Activated naive CD8-positive, alpha-beta T cell treated with anti-CD3 and anti-CD28 coated beads, Interleukin-2, amount 10 ng/mL, durations not matched to agents 7 days and 5 days (primary cell): ENCODE measurements at places on chromosomes 3 and 15.

GRCh38 chr3:94066506-94067500, 3.9 kb downstream of the NSUN3 start:
- DNase-seq: no peak

DNA sequence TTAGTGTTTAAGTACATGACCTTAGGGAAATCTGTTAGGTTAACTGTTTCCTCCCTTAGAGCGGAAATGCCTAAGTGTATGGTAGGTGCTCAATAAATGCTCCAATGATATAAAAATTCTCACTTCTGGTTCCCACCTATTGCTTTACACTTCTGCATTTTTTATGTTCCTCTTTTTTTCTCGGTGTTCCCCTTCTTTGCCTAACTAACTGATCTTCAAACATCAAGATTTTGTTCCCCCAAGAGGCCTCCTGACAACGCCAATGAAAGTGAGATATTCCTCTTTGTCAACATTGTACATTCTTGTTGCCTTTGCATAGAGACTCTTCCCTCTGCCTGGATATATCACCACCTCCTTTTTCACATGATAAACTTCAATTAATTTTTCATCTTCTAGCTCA, 17.4 kb downstream of the SLC35A5 start:
- DNase-seq: no peak

DNA sequence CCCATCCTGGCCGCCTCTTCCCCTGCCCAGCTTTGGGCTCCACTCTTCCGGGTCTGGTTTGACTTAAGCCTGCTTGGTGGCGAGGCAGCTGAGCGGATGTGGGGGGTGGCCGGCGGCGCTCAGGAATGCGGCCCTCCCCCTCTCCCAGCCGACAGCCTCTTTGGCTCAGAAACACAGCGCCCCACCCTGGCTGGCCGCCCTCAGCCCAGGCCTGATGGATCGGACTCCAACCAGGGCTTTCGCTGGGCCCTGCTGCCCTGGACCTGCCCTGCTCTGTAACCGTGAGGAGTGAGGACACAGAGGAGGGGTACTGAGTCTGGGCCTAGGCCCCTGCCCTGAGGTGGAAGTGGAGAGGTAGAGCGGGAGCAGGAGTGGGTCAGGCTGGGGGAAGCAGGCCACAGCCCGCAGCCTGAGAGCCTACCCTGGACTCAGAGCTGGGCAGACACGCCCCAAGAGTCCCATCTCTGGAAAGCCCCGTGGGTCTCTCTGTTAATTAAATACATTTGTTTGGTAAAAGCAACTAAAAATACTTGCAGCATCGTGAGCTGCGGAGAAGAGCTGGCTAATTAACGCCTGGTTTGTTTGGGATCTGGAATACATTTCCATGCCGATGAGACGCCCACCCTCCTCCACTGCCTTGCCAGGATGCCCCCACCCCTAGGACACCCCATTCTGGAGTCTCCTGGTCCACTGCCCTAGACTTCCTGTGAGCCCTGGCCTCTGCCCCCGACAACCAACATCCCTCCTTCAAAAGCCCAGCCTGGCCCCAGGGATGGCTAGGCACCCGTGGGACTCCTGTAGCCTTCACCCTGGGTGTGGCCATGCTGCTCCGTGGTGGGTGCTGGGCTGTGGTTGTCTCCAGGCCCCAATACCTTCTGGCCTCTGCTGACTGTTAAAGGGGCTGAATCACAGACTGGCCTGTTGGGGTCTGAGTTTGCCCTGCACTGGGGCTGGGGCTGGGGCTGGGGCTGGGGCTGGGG, 19.6 kb downstream of the PLXNA1 start:
- no peak for DNase-seq

DNA sequence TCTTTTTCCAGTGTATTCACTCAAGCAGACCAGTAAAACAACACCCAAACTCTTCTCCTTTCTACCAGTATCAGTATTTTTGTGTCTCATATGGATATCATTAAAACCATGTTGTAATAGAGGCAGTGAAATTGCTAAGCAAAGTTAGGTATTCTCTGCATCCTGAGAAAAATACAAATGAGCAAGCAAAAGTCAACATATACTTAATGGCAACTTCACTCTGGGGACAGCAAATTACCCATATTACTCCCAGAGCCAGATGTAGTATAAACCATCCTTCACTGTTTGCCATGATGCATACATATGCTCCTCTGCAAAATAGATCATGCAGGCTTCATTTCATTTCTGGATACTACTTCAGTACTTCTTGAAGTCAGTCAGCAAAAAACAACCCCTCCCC, 22.1 kb downstream of the UBA5 start:
- no peak for DNase-seq

- no peak for DNase-seq
These were observed 194.7 kb downstream of the KLHL25 start for GRCh38 chr15:85600001-85600400.

DNA sequence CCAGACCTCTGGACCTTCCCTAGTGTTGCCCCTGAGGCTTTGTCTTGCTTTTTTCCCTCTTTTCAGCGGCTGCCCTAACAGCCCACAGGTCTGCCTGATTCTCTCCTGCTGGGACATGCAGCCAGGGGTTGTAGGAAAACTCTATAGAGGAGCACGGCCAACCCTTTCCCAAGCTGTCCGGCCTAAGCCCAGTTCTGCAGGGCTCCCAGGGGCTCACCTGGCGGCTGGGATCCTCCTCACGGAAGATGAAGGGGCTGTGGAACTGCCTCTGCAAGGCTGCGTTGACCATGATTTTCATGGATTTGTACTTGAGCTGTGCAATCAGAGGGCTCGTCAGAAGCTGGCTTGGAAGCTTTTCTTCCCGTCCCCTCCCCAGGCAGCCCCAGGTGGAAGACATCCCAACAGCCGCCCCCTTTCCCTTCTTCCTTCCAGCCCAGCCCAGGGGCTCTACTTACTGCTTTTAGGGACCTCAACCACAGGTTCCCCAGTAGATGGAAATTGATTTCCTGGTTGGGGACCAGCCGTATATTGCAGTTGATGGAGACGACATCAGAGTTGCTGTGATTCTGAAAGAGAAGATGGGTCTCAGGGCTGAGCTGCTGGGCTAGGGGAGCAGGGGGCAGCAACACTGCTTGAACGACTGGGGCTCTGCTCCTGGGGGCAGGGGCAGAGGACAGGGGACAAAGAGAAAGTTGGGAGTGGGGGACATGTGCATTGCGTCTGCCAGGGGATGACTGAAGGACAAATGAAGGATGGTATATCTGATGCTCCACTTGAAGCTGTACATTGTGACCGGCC, 29.8 kb downstream of the FEM1B start:
- DNase-seq: peak; percentile 25

GRCh38 chr3:58077596-58078285, 69.5 kb downstream of the FLNB start:
- no peak for DNase-seq

GRCh38 chr3:20043825-20044224, 3.6 kb downstream of the KAT2B start:
- no peak for DNase-seq

DNA sequence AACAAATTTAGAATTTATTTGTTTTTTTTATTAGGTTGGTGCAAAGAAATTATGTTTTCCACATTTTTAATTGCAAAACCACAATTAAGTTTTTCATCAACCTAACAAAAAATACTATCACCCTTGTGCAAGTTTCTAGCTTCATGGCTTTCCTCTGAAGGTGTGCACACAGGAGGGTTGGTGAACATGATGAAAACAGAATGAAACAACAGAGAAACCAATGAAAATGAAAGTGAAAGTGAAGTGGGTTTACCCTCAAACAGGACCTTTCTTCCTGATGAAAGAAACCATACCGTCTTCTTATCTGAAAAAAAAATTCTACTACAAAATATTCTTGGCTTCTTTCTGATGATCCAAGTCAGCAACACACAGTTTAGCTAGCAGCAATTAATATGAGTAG, 71.9 kb upstream of the FEZF2 start:
- DNase-seq: no peak

- no peak for DNase-seq
These were observed 282.9 kb downstream of the NTRK3 start for GRCh38 chr15:87973501-87974215.

DNA sequence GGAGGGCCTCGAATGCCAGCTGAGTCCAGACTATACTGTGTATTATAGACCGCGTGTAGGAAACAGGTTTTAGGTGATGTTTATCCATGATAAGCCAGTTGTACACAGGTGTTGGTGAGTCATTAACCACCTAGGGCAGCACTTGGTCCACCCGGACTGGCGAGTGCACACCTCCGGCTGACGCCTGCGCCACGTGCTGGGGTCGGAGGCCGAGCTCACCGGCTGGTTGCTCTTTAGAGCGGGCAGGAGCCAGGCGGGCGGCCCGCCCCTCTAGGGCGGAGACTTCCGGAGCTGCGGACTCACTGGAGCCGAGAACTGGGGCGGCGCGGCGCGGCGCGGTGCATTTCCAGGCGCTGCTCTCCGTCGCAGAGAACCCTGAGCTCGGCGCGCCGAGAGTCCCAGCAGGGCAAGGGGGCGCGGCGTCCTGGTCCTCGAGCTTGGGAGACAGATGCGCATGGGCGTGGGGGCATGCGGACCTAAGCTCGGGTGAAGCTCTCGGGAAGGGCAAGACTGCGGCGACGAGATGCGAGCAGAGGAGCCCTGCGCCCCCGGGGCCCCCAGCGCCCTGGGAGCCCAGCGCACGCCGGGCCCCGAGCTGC, at the start of gene ESYT3:
Gene ESYT3 (plus strand): TSS at position 341 of the 599 bp plus-strand sequence. CDS start 183 bp downstream, at position 524.
- DNase-seq: peak; percentile 81

GRCh38 chr3:100024520-100025303, 89.6 kb downstream of the FILIP1L start:
- DNase-seq: no peak

DNA sequence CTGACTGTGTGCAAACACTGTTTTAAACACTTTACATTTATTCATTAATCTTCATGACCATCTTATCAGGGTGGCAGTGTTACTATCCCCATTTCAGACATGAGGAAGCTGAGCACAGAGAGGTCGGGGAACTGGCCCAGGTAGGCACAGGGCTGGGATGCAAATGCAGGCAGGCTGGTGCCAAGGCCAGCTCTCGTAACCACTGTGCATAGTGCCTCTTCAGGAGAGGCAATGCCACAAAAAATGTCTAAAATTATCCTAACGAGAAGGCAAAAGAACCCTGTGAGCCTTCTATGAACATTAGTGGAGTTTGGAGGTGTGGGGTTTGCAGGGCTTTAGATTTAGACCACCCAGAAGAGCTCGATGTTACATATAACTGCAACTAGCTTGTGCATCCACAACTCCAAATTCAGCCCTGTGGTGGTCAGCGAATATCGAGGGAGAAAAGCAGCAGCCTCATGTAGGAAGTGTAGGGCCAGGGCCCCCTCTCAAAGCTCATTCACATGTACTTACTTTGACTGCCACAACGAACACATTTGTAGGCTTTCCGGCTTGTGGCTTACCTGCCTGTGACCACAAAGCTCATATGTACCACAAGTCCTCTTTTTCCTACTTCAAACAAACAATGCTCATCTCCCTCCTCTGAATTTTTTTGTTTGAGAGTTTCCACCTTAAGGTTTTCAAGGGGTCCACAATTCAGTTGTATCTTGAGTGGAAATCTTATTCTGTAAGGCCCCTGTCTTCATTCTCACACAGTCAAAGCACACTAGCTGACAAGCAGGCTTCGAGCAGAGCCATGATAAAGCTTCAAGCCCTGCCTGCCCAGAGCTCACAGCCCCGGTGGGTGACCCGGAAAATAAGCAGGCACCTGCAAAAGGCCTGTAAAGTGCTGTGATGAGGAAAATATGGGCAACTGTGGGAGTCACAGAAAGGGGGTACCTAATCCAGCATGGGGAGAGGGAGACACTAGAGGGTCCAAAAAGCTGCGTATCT, 722.9 kb upstream of the CFAP20DC start:
- peak; percentile 74 for DNase-seq

DNA sequence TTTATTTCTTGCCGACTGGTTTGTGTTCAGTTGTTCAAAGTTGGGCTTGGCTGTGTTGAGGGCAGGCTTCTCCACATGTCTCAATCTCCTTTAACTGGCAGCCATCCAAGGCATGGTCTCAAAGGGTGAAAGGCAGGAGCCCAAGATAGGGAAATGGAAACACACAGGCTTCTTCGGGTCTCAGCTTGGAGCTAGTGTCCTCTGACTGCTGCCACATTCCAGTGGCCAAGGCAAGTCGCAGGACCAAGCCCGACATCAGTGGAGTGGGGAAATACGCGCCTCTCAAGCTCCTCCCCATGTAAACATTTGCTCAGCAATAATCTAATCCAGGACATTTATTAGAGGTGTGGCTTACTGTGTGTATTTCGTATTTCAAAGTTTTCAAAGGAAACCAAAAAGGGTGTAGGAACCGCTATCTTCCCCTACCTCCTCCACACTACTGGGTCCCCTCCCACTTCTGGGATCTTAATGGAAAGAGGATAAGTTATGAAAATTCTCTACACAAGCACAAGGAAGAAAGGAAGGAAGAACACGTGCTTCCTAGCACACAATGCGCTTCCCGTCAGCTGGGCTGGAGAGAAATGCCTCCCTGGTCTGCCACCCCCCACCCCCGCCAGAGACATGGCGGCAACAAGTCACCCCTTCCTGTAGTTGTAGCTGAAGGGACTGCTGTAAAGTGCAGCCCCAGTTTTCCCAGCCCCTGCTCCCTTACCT, 181.7 kb downstream of the FAM43A start:
- no peak for DNase-seq

DNA sequence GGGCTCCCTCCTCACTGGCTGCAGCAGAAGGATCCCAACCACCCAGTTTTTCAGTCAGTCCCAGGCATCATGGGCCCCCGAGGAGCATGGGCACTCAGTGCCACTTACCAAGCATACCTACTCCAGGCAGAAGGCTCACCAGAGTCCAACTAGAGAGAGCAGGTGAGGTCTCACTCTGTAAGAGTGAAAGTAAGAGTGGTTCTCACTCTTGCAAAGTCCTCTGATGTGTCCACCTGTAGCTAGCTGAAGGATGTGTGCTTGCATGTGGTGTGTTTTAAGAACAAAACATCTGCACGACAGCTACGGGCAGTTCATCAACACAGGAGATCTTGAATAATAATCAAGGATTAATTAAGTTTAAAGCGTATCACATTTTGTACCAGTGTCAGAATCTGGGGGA, 49.7 kb downstream of the CCK start:
- no peak for DNase-seq

DNA sequence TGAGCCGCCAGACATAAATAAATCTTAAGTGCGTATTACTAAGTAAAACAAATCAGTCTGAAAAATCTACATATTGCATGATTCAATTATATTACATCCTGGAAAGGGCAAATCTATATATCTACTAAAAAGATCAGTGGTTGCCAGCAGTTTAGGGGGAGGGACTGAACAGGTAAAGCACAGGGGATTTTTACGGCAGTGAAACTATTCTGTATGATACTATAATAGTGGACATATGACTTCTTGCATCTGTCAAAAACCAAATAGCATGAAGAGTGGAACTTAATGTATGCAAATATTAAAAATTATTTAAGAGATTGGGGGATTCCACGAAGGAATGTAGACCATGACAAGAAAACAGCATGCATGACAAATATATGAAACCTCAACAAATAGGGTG, 111.6 kb downstream of the MYO9A start:
- DNase-seq: no peak
